NCI-H1105 (cell line): ENCODE measurements at places on chromosomes 12 and 14.

- DNase-seq, result no peak
These were observed 20.8 kb upstream of the FBLN5 start for GRCh38 chr14:91968280-91968679.

DNA sequence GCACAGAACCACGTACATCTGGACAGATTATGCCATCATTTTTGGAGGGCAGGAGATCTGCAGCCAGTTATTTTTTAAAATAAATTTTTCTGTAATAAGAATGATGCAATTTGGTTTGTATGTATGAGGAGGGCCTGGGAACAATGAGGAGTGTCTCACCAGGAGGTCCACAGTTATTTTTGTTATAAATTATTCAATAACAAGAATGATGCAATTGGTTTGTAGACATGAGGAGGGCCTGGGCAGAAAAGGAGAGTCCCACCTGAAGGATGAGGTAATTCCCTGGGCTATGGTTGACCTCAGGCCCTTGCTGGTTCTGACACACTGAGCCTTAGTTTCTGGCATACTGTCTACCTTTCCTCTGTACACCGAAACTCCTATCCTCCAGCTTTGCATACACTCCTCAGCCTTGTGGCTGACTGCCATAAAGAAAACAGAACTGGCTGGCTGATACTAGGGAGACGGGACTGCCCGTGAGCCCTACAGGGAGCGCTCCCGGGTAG is 9.0 kb upstream of the DCD start:
- no peak for DNase-seq

DNA sequence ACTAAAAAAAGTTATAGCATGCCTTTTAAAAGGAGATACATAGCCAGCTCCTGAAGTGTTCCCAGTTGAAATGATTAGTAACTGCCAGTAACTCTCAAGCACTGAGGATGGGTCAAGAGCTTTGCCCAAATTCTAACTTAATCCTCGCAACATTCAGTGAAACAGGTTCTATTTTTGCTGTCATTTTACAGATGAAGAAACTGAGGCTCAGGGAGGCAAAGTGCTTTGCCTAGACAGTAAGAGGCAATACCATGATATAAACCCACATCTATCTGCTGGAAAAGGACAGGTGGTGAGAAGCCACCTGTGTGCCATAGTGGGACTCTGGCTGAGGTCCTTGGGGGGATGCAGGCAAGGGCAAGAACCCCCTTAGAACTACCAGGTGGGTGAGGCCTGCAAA is 8.8 kb downstream of the TESC start:
- no peak for DNase-seq

DNA sequence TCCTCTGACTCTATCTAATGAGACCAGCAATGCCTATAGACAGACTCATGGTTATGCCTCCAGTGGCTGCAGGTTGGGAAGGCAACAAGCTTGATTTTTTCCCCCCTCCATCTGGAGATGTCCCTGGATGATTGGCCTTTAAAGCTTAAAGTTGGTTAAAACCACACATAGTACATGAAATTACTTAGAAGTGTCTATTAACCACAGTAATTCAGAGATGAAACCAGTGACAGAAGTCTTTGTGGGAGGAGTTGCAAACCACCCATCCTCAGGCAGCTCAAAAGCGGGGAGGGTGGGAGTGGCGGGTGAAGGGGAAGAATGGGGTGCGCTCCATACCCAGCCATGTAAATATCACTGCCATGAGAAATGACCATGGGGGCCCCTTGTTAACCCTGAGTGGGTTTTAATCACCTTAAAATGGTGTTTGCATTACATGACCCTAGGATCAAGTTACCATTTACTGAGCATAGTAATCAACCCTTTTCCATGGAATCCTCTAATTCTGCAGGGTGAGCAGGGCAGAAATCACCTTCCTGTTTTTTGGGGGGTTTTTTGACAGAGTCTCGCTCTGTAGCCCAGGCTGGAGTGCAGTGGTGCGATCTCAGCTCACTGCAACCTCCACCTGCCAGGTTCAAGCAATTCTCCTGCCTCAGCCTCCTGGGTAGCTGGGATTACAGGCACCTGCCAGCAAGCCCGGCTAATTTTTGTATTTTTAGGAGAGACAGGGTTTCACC is 133.5 kb downstream of the FOXN3 start:
- DNase-seq, result no peak

DNA sequence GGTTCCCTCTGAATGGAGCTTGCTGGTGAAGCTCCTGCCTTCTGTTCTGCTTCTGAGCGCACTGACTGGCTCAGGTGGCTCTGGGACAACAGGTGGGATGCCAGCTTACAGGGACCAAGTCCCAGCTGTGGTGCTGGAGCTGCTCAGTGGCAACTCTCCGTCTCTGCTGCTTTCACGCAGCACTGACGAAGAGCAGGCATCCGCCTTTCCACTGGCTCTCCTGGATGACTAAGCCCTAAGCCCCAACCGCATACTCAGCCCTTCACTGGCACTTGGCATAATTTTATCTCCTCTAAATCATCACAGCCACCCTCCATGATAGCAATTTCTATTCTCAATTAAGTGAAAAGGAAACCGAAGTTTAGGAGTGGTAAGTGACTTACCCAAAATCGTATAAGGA is 3.7 kb upstream of the RTL1 start:
- DNase-seq, result no peak

DNA sequence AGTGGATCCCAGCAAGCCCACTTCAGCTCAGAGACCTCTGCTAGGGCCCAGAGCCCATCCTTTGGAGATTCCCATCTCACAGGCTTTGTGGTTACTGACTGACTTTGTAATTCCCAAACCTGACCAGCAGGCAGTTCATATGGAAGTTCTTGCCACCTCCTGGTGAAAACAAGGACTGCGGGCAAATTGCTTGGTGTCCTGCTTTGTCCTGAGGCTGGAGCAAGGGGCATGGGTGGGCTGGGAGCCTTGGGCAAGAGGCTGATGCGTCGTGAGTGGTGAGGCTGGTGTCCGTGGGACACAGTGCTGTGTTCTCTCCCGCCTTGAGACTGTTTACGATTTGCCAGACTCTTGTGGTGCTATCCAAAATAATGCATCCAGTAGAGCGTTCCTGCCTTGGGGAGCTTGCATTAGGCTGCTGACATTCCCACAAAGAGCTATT is 91.0 kb downstream of the LRRC74A start:
- peak; percentile 29 for DNase-seq

DNA sequence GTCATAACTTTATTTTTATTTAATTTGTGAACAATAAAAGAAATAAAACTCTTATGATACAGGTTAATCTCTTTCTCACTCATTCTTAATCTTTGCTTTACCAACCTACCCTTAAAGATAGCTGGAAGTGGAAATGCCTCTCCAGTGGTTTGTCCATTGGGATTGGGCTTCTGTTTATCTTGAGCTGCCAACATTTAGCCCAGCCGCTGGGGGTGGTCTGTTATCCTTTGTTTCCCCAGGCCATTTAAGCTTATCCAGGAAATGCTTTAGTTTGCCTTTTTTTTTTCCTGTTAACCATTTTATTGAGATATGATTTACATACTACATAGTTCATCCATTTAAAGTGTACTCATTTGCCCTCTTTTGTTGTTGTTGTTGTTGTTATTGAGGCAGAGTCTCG is 8.2 kb downstream of the TDG start:
- DNase-seq, result no peak

DNA sequence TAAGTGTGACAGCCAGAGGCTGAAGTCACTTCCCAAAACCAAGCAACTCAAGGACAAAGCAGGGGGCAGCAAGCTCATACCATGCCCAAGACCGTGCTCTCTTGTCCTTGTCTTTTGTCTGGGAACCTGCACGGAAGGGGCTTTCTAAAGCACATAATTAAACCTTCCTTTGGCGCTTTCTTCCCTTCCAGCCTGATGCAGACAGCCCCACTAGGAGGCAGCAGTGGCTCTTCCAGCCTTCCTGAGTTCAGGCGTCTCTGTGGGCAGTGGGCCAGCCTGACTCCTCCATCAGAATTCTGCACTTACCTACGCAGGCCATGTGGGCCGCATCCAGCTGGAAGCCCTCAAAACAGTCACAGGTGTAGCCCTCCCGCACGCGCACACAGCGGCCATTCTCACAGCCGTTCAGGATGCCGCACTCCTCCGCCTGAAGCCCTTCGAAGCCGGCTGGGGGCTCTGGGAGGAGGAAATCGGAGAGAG is 7.6 kb downstream of the ISCA2 start:
- peak; percentile 91 for DNase-seq

DNA sequence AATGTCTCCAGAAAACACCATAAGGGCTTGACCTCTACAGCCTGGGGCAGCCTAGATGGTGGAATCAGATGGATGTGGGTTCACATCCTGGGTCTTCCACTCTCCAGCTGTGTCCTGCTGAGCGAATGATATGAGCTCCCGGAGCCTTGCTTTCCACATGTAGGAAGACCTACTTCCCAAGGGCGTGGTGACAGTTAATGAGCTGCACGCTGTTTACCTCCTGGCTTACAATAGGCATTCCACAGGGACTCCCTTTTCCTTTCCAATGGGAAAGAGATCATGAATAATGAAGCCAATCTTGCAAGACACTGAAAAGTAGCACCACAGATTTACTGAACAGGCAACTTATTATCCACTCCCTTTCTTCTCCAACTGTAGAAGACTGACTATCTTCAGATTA is 46.1 kb downstream of the TMTC1 start:
- no peak for DNase-seq

DNA sequence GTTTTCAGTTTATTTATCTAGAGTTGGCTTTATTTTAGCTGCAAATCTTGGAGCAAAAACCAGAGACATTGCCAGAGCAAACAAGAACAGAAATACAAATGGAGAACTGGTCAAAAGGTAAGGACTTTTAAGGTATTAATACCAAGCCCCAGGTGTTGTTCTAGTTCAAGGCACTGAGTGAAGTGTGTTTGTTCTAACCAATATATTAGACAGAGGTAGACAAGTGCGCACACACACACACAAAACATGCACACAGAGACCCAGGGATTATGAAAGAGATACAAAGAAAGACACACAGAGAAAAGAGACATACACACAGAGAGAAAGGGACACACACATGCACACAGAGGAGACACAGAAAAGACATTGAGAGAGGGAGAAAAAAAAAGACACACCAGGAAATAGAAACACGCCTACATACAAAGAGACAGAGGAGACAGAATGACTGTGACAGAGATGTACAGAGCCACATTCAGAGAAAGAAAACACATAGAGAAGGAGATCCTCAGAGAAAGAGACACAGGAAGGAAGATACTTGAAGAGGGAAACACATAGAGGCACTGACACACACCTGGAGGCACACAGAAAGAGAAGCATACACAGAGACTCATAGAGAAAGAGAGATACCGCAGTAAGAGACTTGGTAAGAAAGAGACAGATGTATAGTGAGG is 50.2 kb downstream of the MIPOL1 start:
- DNase-seq, result no peak

GRCh38 chr12:89257340-89257739 is 95.0 kb downstream of the DUSP6 start:
- no peak for DNase-seq

- DNase-seq, result no peak
These were observed 265.6 kb downstream of the TMEM117 start for GRCh38 chr12:44101475-44101874.

GRCh38 chr12:111401167-111401605 is 4.5 kb upstream of the SH2B3 start:
- DNase-seq, result no peak

GRCh38 chr14:56754921-56755320 is 55.4 kb downstream of the OTX2 start:
- no peak for DNase-seq

- no peak for DNase-seq
These were observed 311.6 kb upstream of the DIO2 start for GRCh38 chr14:80522936-80523335.

DNA sequence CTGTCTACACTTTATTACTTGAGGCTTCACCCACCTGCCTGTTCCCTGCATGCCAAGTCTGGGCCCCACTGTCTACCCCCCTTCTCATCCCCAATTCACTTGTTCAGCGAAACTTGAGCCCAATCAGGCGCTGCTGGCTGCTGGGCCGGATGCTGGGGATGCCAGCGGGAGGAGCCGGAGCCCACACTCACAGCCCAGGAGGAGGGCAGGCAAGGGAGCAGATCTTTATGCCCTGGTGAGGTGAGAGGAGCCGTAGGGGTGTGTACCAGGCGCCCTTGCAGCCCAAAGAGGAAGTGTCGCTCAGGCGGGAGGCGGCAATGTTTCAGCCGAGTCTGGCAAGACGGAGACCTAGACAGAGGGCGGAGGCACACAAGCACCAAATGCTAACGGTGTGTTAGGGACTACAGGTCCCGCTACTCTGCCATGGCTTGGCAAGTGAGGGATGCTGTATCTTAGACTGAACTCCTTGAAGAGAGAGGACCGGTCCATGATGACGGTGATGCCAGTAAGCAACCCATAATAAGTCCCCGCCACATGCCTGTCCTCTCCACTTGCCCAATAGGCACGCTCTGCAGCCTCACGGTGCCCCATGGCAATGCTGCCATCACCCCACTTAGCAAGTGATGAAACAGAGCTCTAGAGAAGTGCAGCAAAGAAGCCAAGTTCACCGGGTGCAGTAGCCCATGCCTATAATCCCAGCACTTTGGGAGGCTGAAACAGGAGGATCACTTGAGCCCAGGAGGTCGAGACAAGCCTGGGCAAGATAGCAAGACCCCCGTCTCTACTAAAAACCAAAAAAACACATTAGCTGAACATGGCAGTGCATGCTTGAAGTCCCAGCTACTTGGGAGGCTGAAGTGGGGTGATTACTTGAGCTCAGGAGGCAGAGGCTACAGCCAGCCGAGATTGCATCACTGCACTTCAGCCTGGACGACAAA is 41.6 kb downstream of the LRRC74A start:
- DNase-seq, result no peak

DNA sequence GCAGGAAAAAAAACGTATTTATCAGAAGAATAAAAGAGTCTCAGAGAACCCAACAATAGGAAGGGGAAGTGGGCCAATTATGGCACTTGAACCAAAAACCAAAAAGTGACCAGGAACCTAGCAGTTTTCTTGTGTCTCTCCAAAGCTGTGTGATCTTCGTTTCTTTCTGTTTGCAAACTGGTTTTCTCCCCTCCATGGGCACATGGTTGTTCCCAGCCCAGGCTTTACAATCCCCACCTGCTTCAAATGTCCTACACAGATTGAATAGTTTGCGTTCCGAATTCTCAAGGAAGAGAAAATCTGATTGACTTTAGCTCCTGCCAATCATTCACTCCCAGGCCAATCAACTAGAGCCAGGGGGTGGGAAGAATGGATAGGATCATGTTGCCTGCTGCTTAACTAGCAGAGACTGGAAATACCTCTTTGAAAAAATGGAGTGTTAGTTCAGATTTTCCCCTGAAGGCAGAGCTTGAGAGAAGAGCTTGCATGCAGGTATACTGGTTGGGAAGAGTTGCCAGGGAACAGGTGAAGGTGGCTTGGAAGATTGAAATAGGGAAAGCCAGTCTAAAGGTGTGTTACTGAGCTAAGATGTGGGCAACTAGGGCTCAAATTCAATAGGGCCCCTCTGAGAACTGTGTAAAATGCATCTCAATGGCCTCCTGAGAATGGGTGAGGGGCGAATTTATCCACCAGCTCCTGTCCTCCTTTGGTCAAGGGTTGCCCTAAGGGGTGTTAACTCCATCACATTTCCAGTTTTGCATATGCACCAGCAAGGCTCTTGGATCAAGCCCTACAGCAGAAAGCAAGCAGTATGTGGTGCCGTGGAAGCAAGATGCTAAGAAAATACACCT is 106.4 kb upstream of the SRRM4 start:
- DNase-seq, result no peak
